ENCODE measurements at places on chromosomes 2 and 18. TPM values are rescaled to one million over a fixed set of nuclear protein-coding genes. Genes with fewer than 3 reads are reported as not detected.

The SERPINB13 gene
- not detected for total RNA-seq

The CYTIP gene
- total RNA-seq = 1.1 TPM

The ITGA6 gene
- total RNA-seq = 44.4 TPM

The PTPRN gene
- total RNA-seq = not detected

The CDH2 gene
- 308 TPM for total RNA-seq

GRCh38 chr2:173982182-173982714, 17.1 kb upstream of the SP3 start:
- no peak for DNase-seq

- DNase-seq = no peak
Observed at GRCh38 chr2:148165975-148166374, 145.1 kb downstream of the MBD5 start.

GRCh38 chr2:190355968-190356644, 12.7 kb downstream of the INPP1 start:
- DNase-seq = no peak

GRCh38 chr2:204824751-204825453, 279.6 kb downstream of the PARD3B start:
- no peak for DNase-seq

GRCh38 chr2:138023298-138023697, 59.0 kb downstream of the HNMT start:
- DNase-seq = no peak

- DNase-seq = no peak
Observed at GRCh38 chr18:61475931-61476330, 142.7 kb downstream of the CDH20 start.

GRCh38 chr18:8942909-8943545, 159.5 kb upstream of the NDUFV2 start:
- DNase-seq = no peak

DNA sequence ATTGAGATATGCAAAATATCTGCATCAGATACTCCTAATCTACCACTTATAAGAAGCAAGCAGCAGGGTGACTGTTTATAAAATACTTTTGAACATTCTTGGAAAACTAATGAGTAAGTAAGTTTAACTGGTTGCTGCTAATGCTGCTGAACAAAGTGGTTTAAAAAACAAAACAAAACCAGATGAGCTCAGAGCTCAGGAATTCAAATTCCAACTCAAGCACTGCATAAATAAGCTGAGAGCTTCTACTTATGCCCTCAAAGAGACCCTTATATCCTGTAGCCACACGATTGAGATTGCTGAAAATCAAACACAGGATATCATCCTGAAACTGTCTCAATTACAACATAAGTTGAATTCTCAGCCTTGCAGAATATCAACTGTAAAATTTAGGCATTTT, 62.3 kb upstream of the NYAP2 start:
- DNase-seq = no peak

DNA sequence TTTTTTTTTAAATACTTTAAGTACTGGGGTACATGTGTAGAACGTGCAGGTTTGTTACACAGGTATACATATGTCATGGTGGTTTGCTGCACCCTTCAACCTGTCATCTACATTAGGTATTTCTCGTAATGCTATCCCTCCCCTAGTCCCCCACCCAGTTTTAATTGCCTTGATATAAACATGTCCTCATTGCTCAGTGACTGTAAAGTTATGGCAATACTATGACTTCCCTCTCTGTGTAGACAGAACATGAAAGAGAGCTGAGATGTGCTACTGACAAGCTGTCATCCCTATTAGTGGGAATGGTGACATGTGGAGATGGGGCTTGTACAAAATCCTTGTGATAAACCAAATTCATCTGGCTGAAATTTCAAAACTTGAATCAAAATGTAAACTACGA, 449.7 kb upstream of the TRIB2 start:
- no peak for DNase-seq

DNA sequence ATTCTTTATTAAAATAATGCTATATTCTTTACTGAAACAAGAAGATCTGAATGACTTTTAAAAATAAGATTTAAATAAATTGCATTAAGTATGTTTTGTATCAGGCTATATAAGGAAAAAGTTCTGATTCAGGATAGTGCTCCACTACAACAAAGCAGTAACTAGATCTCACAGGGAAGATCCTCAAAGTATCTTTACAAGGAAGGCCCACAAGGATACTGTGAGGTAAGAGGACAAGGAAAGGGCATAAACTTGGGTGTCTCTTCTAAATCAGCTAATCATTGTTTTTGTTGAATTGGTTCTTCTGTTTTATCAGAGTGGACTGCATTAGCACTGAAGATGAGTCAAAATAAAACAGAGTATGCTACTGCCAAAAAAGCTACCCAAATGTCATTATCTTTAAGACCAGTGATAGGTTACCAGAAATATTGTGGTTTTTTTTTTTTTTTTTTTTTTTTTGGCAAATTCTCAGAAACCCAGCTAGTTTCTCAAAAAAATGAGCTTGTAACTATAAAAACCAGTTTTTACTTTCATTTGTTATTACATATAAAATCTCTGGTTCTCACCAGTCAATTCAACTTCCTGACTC, 160.9 kb downstream of the BAZ2B start:
- no peak for DNase-seq

DNA sequence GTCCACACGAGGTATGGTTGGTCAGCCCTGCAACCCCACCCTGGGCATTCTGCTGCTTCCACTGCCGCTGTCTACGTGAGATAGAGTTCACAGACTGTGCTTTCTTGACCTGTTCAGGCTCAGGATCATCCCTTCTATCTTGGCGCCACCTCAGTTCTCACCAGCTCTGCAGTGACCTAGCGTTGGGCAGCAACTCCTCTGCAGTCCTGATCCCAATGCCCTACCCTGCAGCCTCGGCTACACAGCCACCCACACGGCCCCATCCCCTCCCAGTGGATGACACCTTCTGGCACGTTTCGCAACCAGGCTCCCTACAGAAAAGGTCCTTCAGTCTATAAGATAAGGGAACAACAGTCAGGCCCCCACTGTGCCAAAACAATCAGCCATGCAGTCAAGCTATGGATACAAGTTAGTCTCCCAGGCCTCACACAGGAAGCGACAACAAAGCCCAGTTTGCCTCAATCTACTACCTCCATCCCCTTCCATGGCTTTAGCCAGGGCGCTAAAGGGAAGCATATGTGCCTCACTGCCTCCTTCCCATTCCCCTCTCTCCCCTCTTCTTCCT, 317.9 kb upstream of the PKDCC start:
- no peak for DNase-seq

- DNase-seq = no peak
Observed at GRCh38 chr2:31334311-31335026, 80.1 kb downstream of the XDH start.

DNA sequence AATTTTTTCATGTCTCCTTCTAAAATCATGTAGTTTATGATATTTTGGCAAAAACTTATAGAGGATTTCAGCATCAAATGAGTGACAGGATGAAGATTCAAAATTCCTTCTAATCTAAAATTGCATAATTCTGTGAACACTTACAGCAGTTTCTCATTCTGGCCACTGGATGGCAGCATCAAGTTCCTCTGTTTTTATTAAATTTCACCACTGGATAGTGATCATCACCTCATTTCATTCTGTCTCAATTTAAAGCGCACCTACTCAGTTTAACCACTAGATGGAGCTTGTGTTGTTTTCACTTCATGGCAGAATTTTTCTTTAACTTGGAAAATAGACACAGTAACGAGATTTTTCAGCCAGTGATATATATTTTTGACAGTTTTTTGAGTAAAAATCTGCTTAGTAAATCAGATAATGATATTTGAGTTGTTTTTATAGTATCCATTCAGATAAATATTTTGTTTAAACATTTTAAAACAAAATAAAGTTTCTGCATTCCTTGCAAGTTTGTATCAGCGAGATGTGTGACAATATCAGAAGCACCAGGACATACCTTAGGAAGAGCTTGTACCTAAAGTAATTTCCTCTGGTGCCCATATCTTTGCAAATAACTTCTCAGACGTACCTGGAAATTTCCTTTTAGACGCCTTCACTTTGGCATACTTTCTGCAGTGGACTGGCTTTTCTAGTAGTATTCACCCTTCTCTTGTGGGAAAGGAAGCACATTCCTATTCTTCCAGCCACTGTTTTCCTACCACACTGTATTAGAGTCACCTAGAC, 94.7 kb upstream of the ARHGAP15 start:
- DNase-seq = no peak

DNA sequence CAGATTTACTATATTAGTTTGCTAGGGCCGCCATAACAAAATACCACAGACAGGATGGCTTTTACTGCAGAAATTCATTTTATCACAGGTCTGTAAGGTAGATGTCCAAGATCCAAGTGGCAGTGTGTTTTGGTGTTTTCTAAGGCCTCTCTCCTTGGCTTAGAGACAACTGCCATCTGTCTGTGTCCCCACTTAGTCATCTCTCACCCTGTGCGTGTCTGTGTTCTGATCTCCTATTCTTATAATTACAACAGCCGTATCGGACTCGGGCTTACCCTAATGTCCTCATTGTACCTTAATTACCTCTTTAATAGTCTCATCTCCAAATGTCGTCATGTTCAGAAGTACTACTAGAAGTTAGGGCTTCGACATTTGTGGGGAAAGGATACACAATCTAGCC, 362.3 kb upstream of the CDH19 start:
- no peak for DNase-seq

- no peak for DNase-seq
Observed at GRCh38 chr2:197604117-197604860, 71.1 kb downstream of the RFTN2 start.

- DNase-seq = no peak
Observed at GRCh38 chr18:26637324-26637723, 89.0 kb upstream of the KCTD1 start.

DNA sequence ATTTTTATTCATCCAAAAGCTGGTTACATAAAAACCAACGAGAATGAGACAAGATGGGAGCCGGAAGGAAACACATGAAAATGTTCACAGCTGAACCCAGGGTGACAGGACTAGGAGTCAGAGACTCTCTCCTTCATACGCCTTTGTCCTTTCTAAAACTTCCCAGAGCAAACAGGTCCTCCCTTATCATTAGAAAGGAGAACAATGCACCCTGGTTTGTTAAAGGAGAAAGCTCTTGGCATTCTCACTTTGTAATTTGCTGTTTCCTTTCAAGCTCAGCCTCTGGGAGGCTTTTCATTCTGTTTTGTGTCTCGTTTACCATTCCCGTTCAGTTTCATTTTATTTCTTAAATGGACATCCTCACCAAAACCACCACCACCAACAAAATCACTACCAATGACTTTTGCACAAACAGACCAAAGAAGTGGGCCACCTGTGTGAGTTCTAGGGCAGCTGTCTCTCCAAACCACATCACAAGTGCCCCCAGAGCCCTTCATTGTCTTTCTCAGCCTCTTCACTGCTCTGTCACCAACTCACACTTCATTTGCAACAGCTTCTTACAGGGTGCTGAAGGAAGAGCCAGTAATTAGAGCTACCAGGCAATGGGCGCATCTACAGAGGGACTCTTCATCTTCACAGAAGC, 105.3 kb downstream of the HDAC4 start:
- no peak for DNase-seq

GRCh38 chr2:133241224-133241571, 327.1 kb downstream of the NCKAP5 start:
- no peak for DNase-seq

DNA sequence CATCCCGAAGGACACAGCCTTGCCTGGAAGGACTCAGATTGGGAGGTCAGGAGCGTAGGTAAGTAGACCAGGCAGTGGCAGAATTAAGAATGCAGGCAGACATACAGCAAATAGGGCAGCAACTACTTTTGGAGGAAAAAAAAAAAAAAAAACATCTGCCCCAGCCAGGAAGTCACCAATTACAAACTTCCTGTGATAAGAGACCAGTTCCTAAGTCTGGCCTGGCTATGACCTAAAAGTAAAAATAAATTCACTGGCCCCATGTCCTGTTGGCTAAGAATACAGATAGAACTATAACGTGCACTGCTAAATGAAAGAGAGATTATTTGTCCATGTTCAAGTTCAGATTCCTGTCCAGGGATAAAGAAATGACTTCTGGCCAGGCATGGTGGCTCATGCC, 45.2 kb upstream of the NOSTRIN start:
- DNase-seq = no peak

DNA sequence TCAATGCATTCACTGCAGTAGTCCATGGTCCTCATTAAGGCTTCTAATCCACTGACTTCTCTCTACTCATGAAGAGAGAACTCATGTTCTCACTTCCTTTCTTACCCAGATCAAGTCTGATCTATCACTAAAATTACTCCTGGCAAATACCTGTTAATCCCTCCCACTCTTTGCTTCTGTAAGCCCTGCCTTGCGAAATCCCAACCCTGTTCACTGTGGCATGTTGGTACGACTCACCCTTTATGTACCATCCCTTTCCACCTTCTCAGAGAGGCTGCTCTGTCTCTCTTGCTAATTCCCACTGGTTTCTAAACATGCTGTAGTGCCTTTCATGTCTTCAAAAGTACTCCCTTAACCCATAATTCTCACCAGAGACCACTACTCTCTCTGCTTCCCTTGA, 272.2 kb upstream of the ACVR2A start:
- no peak for DNase-seq
